ENCODE measurements at places on chromosomes 12 and 14. TPM values are rescaled to one million over a fixed set of nuclear protein-coding genes. Genes with fewer than 3 reads are reported as not detected.

The FOXG1 gene
- total RNA-seq, result not detected

DNA sequence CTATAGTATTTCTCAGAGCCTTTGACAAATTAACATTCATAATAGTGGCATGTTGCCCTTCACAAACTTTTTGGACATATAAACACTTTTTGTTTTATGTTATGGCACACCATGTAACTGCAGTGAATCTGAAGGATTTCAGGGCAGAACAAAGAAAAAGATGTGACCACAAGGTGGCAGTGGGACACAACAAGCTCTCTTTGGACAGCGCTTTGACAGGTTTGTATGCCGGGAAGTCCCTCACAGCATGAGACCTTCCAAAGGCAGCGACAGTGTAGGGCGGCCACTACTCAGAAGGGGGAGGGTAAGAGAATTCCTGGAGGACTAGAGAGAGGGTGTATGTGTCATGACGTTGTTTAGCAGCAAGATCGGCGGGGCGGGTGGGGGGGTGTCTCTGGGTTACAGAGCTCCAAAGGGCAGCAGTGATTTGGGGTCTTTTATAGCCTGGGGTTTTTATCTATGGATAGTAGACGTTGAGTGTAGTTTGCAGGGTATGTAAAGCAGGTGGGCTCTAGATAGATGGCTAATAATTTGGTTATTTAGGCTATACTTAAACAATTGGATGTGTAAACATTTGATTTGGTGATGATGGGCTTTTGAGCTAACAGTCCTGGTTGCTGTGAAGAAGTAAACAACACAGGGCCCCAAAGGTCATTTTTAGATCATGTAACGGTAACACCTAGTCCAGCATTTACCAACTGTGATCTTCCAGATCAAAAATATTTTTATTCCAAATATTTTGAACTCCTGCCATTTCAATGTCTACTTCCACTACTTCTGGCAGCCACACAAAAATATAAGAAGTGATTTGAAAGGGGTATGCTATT is 22.9 kb downstream of the ETFBKMT start:
- peak; percentile 38 for DNase-seq

GRCh38 chr14:105168496-105168978 is at the start of gene JAG2:
JAG2 (minus strand) TSS chr14:105168776; CDS start chr14:105168420, 356 bp downstream.
- peak; percentile 67 for DNase-seq

- DNase-seq, result no peak
Measured at GRCh38 chr12:4450551-4451112, 5.0 kb upstream of the FGF6 start.

The RDH16 gene
- 0.45 TPM for total RNA-seq

DNA sequence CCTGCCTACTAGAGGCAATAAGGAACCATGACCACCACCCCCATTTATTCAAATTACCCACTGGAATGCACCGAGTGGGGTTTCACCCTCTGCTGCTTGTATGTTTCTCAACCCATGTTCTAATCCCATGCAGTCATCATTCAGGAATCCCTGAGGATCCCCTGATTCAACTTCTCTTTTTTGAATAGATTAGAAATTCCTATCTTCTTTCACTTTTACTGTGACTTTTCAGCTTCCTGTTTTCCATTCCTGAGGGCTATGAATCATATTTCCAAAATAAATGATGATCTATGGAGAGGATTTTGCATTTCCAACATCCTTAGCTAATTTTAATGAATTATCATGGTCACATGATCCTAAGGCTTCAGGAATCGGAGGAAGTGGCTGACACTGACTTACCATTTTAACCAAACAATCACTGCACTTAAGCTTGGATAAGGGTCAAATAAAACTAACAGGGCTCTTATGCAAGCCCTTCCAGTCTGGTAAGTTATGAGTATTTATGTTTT is 19.4 kb upstream of the P2RX4 start:
- DNase-seq, result no peak

The TRPV4 gene
- total RNA-seq, result 3.2 TPM

GRCh38 chr12:50953047-50953446 is 703 bp downstream of the HIGD1C start:
- DNase-seq, result no peak

GRCh38 chr12:32467959-32468863 is 68.9 kb downstream of the FGD4 start:
- DNase-seq, result no peak

The DCN gene
- 1,049 TPM for total RNA-seq

- no peak for DNase-seq
Measured at GRCh38 chr12:67446716-67447115, 177.6 kb downstream of the CAND1 start.

The GPR137C gene
- 2.0 TPM for total RNA-seq

The PLEKHG7 gene
- total RNA-seq, result 1.3 TPM

DNA sequence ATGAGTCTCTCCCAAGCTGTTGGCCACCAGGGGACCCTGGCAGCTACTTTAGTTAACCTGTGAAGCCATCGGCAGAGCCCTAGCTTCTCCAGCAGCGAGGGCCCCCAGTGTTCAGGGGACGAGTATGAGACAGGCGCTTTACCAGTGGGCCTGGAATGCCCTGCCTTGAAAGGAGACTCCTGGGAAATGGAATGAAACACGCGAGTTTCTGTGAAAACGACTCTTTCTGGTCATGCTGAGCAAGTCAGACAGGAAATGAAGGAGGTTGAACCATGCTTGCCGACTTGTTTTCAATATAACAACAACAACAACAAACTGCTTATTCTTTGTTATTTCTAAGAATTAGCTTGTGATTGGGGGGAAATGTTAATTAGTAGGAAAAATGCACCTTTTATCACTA is 42.9 kb downstream of the SFSWAP start:
- DNase-seq, result no peak

DNA sequence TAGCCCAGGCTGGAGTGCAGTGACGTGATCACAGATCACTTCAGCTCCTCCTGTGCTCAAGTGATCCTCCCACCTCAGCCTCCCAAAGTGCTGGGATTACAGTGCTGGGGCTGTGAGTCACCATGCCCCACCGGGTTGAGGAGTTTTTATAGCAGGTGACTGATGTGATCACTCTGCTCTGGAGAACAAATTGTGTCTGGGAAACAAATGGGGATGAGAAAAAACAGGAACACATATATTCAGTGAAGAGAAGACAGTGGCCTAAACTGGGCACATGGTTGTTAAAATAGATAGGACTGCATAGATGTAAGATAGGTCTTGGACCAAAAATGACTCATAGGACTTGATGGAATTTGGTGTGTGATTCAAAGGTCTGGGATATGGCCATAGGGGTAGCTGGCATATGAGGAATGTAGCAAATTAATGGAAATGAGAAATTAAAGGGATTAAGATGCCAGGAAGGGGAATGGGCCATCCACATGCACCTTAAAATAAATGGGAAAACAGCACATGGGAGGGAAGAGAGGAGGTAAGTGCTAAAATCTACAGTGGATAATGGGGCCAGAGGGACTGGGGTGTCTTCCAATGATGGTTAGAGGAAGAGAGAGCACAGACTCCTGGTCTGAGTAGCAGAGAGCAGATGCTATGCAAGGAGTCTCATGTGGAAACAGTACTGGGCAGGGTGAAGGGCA is 11.2 kb downstream of the BCAT1 start:
- DNase-seq, result no peak

The DCAF11 gene
- total RNA-seq, result 56.4 TPM

GRCh38 chr12:1797011-1797901 is 23.1 kb upstream of the LRTM2 start:
- peak; percentile 54 for DNase-seq

- no peak for DNase-seq
Measured at GRCh38 chr14:105420101-105420973, 710 bp downstream of the MTA1 start.

GRCh38 chr12:2372178-2372577 is 319.4 kb downstream of the CACNA1C start:
- DNase-seq, result no peak

The B3GNT4 gene
- 0.42 TPM for total RNA-seq

The APAF1 gene
- total RNA-seq, result 21.1 TPM

GRCh38 chr12:1935242-1935641 is 16.8 kb upstream of the CACNA2D4 start:
- no peak for DNase-seq

DNA sequence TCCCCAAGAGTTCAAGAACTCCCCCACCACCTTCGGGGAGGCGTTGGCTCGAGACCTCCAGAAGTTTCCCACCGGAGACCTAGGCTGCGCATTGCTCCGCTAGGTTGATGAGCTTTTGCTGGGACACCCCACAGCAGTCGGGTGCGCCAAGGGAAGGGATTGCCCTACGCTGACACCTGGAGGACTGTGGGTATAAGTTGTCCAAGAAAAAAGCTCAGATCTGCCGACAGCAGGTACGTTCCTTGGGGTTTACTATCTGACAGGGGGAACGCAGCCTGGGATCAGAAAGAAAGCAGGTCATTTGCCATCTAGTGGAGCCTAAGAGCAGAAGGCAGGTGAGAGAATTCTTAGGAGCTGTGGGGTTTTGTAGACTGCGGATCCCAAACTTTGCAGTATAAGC is 98.8 kb downstream of the FRMD6 start:
- DNase-seq, result no peak

The RPS6KL1 gene
- total RNA-seq, result 5.6 TPM

DNA sequence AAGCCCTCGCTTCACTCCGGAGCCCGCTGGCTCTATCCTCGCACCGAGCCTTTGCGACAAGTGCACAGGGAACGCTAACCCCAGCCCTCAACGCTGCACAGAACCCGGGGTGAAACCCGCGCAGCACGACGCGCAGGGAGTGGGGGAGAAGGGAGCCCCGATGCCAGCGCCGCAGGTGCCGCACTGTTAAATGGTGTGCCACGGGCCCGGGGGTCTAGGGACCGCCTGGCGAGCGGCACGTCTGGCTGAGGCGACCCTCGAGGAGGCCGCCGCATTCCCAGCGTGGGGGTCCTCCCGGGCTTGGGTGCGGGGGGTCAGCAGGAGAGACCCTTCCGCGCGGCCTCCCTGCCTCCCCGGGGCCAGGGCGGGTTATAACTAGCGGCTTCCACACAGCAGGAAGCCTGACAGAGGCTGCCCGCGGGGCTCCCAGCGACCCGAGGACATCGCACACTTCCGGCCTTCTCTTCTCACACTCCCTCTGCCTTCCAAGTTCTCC is 23.8 kb upstream of the LRTM2 start:
- DNase-seq, result peak; percentile 88

GRCh38 chr12:79934281-79935020 is 446 bp downstream of the PPP1R12A start:
- DNase-seq, result peak; percentile 79

DNA sequence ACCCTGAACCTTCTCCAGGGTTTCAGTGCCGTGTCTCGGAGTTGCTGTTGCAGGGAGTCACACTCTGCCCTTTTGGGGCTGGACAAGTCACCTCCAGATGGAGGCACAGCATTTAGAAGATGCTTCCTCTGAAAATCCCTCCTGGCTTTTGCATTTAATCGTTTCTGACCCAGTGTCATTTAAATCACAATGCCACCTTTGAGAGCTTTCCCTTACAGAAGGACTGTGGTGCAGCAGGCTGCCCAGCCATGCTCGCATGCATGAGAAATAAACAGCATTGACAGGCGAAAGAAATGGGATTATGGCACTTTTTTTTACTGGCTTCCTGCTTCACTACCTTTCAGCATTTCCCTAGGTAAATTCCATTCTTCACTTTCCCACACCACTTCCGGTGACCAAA is 113.4 kb upstream of the DYRK2 start:
- DNase-seq, result no peak

The FAM186B gene
- 0.20 TPM for total RNA-seq

DNA sequence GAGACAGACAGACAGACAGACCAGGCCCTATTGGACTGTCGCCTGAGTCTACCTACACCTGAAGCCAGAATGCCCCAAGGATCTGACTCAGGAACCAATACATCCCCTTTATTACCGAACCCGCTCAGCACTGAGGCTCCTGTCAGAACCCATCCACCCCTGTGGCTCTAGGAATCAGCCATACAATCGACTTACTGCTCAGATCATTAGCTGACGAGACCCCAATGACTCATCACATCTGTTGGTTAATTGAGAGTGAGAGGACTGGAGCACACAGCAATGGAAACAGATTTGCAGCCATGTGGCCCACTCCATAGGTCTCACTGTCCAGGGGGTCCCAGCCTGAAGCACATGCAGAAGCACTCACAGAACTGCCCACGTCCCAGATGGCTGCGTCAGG is 15.2 kb downstream of the ITPK1 start:
- no peak for DNase-seq

DNA sequence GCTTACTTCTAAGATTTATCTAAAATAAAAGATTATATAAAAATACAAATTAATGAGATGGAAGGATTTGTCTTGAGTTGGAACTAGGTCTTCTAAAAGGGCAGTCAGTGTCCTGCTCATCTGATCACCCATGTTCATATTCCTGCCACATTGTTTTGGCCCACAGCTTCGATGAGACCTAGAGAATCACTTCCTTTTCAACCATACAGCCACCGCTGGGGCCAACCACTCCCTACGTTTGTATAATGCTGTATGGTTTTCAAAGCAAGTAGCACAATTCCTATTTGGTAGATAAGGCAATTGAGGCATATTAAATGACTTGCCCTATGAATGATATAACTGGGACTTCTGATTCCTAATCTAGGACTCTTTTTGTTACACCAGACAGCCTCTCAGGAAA is 249.4 kb downstream of the ZFP36L1 start:
- DNase-seq, result no peak

- DNase-seq, result no peak
Measured at GRCh38 chr12:122003651-122004611, 17.8 kb upstream of the BCL7A start.

DNA sequence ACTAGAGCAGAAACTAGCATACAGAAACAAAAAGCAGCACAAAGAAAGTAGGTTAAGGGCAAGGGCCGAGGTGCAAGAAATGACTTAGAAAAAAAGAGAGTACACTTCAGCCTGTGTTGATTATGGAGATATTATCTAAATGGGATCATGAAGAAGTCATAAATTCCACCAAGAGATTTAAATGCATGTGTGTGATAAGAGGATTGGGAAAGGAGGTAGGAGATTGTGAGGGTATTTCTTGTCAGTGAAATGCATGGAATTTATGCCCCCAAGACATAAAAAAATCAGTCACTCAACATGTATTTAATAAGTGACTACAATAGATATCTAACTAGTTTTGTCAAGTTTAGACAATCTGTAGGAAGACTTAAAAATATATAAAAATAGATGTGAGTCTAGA is 976.2 kb upstream of the LRFN5 start:
- no peak for DNase-seq

GRCh38 chr12:122111089-122111641 is 32.6 kb downstream of the MLXIP start:
- no peak for DNase-seq

The KCNH3 gene
- 2.4 TPM for total RNA-seq

- no peak for DNase-seq
Measured at GRCh38 chr12:92476844-92477243, 225.9 kb upstream of the PLEKHG7 start.

GRCh38 chr12:52203079-52203921 is 11.5 kb upstream of the KRT80 start:
- no peak for DNase-seq
